Jurkat, Clone E6-1 (cell line): ENCODE measurements at places on chromosomes 13 and 19.

DNA sequence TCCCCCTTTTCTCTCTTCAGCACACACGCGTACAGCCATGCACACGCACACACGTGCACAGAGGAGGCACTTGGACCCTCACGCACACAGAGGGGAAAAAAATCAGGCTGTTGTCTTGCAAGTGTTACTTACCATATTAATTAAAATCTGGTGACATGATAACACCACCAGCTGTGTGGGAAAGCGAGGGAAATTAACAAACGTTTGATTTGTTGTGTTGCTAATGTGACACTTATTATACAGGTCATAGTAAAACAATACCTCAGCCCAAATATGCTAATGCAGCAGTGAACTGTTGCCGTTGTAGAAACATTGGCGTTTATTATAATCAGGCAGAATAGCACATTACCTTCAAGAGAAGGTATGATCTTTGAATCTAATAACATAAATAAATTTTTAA is 211.7 kb downstream of the TEX29 start:
- DNase-seq: no peak

DNA sequence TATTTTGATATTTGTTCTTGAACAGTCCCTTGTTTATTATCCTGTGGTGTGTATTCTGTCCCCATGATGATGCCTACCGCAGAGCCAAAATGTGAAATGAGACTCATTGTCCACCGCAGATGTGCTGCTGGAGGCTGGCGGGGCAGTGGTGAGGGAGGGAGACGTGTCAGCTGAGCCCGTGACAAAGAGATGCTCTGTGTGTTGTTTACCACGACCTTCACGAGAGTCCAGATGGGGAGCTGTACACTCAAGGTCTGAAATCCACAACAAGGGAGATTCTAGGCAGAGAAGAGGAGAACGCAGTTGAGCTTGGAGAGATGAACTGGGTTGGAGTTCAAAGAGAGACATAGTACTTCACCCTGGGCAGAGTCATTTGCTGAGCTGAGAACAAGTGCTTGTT is 20.8 kb upstream of the AMER2 start:
- no peak for DNase-seq

DNA sequence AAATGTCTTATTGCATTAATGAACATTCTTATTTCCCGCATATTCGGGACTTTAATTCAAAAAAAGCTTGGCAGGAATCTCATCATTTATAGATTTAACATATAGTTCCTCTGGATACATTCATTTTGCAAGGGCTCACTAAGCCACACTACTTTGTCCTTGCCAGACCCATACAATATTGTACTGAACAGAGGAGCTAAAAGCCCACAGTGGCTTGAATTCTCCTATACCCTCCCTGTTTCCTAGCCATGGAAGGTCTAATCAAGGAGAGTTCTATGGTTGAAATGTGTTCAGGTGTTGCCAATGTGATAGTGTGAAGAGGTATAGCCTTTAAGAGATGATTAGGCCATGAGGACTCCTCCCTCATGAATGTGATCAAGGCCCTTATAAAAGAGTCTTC is 298.9 kb downstream of the ENOX1 start:
- DNase-seq: no peak

DNA sequence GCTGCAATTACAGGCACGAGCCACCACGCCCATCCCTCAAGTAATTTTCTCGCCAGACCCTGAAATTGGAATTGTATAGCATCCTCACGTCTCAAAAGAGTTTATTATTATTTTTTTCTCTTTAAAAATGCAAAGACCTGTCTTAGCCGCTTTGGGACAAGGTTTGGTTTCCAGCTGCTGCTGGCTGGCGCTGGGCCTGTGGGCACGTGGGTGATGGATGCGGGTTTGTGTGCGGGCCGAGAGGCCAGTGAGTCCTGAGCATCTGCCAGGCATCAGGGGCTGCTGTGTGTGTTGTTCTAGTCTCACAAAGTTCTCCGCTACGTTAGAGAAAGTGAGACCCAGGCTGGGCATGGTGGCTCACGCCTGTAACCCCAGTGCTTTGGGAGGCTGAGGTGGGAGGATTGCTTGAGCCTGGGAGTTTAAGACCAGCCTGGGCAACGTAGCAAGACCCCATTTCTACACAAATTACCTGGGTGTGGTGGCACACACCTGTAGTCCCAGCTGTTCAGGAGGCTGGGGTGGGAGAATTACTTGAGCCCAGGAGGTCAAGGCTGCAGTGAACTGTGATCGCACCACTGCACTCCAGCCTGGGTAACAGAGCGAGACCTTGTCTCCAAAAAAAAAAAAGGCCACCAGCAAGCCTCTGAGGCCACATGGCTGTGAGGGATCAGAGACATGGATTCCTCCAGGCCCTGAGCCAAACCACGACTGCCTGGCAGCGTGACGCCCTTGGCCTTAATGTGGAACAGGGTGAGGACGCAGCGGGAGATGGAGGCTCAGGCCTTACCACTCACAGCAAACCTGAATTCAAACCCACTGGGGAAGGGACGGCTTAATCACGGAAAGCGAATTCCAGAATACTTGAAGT is 4.7 kb upstream of the TMPRSS9 start:
- DNase-seq: no peak

GRCh38 chr19:39193803-39194202 is 3.0 kb upstream of the NCCRP1 start:
- no peak for DNase-seq

- peak; percentile 50 for DNase-seq
Measured at GRCh38 chr19:46616631-46617322, 8.1 kb downstream of the PTGIR start.

DNA sequence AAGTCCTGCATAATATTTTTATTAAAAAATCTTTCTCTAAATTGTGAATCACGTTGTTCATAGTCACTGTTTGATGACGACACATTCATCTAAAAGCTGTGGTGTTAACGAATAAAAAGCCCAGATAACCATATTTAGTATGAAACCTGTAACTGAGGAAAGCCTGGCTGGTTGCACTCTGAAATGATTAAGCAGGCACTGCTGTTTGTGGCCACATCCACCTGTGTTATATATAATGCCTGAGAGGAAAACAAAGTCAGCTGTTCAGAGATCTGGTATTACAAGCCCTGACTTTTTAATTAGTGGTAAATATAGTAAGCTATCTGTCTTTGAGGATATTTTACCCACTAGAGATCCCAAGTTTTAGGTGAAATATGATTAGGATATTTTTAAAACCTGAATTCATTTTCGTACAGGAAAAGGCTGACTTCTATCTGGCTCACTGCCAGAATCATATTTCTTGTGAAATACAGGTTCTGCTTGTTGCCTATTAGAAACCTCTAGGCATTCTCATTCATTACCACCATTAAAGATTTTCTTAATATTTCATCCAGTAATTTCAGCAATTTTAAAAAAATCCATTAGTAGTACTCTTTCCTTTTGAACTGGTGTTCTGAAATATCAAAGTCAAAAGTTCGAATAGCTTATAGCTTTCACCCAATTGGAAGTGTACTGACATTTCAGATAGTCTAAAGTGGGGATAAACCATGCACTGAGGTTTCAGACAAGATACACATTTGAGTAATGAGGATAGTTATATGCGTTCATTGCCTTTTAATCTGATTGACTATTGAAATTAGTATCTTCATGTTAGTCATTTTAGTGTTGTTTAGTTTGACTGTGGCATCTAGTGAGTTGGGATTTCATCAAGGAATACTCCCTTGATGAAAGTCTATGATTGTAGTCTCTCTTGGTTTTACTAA is 79.7 kb downstream of the LMO7 start:
- DNase-seq: peak; percentile 58

- DNase-seq: no peak
Measured at GRCh38 chr13:30738526-30739236, 3.3 kb downstream of the ALOX5AP start.

- no peak for DNase-seq
Measured at GRCh38 chr19:15249972-15250639, 17.9 kb upstream of the EPHX3 start.

DNA sequence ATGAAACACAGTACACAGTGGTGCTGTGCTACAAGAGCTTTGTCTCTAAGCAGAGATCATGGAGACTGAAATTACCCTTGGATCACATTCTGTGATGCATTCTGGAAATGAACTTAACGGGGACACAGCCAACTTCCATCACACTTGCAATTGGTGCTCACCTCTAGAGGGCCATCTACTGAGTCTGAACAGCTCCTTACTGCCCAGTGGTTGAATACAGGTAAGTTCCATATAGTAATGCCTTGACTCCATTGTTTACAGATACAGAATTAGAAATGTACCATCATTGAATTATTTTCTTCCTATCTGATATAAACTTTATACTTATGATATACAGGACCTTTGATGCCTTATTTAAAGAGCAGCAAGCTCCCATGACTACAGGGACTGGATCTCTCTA is 686.4 kb downstream of the PCDH9 start:
- DNase-seq: peak; percentile 15

DNA sequence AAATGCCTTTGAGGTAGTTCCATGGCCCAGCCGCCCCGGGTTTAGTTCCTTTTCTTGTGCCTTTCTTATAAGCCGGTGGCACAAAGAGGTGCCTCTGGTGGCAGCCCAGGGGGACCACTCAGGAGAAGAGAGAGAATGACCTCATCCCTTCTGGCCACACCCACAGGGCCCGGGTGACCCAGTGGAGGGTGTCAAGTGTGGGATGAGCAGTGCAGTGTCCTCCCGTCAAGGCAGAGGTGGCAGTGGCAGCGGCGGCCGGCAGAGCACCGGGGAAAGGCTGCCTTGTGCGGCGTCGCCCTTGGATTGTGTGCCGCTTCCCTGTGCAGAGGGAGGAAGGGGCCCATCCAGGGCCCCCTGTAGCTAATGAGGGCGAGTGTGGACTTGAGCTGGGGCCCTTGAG is 47.9 kb downstream of the KDM4B start:
- no peak for DNase-seq

GRCh38 chr19:21584537-21584936 is 79.1 kb downstream of the ZNF429 start:
- DNase-seq: no peak

DNA sequence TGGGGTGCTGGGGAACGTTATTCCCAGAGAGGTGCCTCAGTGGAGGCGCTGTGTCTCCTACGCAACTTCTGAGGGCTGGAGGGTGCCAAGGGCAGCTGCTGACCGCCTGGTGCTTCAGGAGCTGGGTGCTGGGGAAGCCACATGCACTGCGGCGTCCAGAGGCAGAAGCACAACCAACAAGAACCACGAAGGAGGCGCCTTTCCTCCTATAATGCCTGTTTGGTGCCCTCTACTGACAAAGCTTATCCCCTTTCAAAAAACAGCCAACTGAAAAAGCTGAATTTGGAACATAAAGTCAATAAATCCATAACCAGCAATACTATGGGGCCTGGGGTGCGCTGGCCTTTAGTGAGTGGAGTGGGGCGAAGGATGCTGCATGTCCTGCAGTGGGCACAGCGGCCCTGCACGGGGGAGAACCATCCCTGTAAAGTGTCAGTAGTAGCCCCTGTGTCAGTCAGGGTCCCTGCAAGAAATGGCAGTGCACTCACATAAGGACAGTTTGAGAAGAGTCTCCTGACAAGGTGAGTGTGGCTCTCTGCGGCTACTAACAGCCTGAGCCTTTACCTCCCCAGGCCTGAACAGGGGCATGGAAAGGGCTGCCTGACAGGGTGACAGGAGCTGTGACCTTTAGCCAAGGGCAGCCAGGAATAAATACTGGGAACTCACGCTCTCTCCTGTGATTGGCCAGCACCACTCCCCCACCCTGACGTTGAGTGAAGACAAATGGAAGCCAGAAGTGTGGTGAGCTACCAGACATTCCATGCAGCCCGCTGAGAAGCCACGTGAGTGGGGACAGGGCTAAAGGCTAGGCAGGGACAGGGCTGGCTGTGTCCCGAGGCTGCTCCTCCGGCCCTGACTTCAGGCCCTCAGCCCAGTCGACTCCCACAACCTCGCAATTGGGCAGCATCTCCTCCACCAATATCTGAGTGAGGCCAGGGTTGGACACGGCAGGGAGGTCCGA is 4.5 kb upstream of the B3GNT8 start:
- no peak for DNase-seq

DNA sequence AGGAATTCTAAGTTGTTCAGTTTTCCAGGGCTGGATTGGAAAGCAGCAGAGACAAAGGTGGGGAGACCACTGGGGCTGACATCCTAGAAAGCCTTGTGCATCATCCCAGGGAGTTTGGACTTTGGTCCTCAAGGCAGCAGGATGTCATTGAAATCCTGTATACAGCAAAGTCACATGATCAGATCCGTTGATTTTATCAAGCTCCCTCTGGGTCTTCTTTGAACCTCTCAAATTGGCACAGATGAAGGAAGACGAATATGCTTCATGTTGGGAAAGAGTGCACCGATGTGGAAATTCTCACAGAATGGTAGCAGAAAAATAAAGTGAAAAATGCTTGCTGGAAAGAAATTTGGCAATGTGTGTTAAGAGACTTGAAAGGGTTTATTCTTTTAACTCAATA is 149.8 kb upstream of the TMTC4 start:
- no peak for DNase-seq

DNA sequence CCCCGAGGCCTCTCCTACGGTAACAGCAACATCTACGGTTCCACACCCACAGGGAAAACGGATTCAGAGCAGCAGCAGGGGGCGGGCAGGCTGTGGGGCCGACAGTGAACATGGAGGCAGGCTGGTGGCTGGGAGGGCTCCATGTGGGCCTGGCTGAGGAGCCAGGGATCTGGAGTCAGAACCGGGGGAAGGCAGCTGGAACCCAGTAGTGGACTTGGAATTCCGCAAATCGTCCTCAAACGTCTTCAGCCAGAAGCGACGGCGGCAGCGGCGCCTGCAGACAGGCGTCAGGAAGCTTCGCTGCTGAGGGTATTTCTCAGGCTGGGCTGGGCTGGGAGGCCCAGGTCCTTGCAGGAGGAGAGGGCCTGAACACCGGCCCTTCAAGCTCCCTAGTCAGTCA is 1.8 kb downstream of the TMEM86B start:
- no peak for DNase-seq

- no peak for DNase-seq
Measured at GRCh38 chr13:113952983-113953520, 20.8 kb downstream of the C13orf46 start.

DNA sequence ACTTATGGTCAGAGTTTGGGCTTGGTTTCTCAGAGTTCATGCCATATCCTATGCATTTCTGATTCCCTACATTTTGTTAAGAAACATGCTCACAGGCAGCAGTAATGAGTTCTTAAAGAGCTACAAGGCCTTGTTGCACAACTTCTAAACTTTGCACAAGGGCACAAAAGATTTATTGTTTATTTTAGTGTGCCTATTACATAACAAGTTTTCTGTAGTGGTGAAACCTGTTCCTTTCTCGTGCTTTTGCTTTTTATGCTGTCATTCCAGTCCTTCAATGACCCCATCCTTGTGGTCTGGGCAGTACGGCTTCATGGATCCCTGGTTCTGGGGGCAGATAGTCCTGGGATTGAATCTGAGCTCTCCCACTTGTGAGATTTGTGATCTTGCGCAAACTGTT is 17.8 kb downstream of the ZNF507 start:
- no peak for DNase-seq

- DNase-seq: no peak
Measured at GRCh38 chr13:100537486-100537885, 51.1 kb downstream of the GGACT start.
